ENCODE measurements at places on chromosomes 7 and 10. TPM values are rescaled to one million over a fixed set of nuclear protein-coding genes. Genes with fewer than 3 reads are reported as not detected.

DNA sequence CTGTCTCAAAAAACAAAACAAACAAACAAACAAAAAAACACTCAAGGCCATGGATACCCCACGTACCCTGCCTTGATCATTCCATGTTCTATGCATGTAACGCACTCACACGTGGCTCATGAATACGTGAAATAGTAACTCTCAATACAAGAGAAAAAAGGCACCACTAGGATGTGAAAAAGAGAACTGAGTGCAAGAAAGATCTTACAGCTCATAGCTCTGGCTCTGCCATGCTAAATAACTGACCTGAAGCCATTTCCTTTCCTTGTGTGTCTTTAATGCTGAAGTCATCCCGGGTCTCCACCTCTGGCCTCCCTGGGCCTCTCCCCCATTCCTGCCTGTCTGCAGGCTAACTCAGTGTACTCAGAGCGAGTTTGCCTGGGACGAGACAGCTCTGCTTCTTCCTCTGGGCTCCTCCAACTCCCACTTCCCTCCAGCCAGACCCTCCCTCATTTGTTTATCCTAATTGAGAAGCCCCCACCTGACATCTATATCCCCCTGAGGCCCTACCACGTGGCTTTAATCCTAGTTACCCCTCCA, 117.3 kb downstream of the PRPF18 start:
- no peaks in the 10 kb centered on the region for H3K27me3 ChIP-seq
- no peak overlapping the region for H3K4me3 ChIP-seq
- no peak for DNase-seq
- H3K4me1 ChIP-seq: peaks cover 64% of the 10 kb centered on the region
- H3K27ac ChIP-seq: peak overlapping the region; percentile 37

GRCh38 chr10:35563261-35563891, 41.8 kb upstream of the GJD4 start:
- peaks cover 5% of the 10 kb centered on the region for H3K36me3 ChIP-seq
- peak; percentile 61 for DNase-seq
- H3K27me3 ChIP-seq: no peaks in the 10 kb centered on the region
- H3K4me1 ChIP-seq: no peaks in the 10 kb centered on the region
- H3K4me3 ChIP-seq: no peak overlapping the region
- no peak overlapping the region for H3K27ac ChIP-seq

- no peak overlapping the region for H3K4me3 ChIP-seq
- peak; percentile 28 for DNase-seq
- H3K27me3 ChIP-seq: no peaks in the 10 kb centered on the region
- H3K4me1 ChIP-seq: no peaks in the 10 kb centered on the region
These were observed 244.6 kb upstream of the GRB10 start for GRCh38 chr7:51027106-51027934.

GRCh38 chr10:78754269-78755062, 314.3 kb upstream of the ZMIZ1 start:
- no peaks in the 10 kb centered on the region for H3K36me3 ChIP-seq
- DNase-seq: no peak
- no peak overlapping the region for H3K27ac ChIP-seq
- H3K4me3 ChIP-seq: no peak overlapping the region

The LIMK1 gene
- 3.6 TPM for total RNA-seq

The EIF5AL1 gene
- 0.08 TPM for total RNA-seq

The ACTR3C gene
- 3.0 TPM for total RNA-seq
